ENCODE measurements at places on chromosomes 12 and 14. TPM values are rescaled to one million over a fixed set of nuclear protein-coding genes. Genes with fewer than 3 reads are reported as not detected.

Gene AMN
- total RNA-seq: 70.7 TPM

Gene SLC48A1
- total RNA-seq: 34.3 TPM

Gene KERA
- not detected for total RNA-seq

Gene CAND1
- total RNA-seq: 148 TPM

Gene ENDOU
- total RNA-seq: 0.43 TPM

Gene OASL
- total RNA-seq: 0.35 TPM

Gene SOAT2
- 9.7 TPM for total RNA-seq

Gene CSRP2
- 27.9 TPM for total RNA-seq

Gene SLC25A47
- not detected for total RNA-seq

Gene RXYLT1
- total RNA-seq: 7.2 TPM

Gene TBX3
- total RNA-seq: 47.2 TPM

Gene WDHD1
- total RNA-seq: 25.5 TPM

Gene CPNE6
- total RNA-seq: not detected

Gene BDKRB2
- 1.4 TPM for total RNA-seq
